NCI-H510A treated with DMSO at 0.1 percent for 48 hours (cell line): ENCODE measurements at places on chromosomes 3 and 15.

DNA sequence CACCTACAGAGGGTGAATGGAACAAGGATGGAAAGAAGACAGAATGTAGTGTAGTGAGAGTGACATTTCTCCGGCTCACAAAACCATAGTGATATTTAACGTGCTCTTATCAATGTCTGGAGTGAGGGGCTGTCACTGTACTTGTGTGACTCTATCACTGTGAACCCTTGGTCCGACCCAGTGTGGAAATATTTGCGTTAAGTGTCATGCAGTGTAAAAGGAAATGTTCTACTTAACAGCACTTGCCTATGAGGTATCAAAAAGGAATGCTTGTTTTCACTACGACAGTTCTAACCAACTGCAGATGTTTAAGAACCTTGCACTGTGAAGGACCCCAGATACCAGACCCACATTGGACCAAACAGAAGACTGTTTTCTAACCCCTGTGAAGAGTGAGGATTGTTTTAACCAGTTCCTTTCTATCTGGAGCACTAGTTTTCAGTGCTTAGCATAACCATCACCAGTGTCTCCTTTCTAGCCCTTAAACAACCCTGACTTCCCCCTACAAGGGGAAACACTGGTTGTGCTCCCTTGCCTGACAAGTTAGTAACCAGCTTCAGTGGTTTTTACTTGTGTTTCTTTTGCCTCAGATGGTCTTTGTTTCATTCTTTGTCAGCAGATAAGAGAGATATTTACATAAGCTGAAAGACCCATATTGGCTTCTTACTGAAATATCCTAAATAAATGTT is 144.7 kb upstream of the ABHD17C start:
- DNase-seq: no peak

GRCh38 chr15:82064824-82065223 is 19.0 kb upstream of the MEX3B start:
- DNase-seq: no peak

- no peak for DNase-seq
These were observed 91.2 kb downstream of the KCNAB1 start for GRCh38 chr3:156211583-156211982.

DNA sequence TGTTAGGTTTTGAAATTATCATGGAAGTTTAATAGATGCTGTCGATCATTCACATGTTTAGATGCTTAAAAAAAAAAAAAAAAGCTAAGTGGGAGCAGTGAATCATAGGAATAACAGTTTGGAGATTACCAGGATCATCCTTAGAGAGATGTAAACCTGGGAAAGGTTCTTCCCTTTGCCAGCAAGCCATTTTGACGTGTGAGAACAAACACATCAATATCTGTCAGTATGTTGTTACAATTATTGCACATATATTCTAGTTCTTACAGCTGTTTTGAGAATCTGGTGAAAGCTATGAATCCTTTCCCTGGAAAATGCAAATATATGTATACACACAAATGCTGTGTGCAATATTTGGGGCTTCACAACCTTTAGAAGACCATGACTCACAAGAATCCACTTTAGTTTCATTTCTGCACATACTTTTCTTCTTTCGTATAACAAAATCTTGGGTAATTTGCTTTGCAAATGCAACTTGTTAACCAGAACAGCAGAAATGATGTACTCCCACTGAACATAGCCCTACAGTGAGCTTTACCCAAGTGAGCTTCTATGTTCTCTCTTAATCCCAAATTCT is 12.0 kb downstream of the NFKBIZ start:
- no peak for DNase-seq

GRCh38 chr15:76829939-76830338 is 75.2 kb downstream of the SCAPER start:
- DNase-seq: no peak

DNA sequence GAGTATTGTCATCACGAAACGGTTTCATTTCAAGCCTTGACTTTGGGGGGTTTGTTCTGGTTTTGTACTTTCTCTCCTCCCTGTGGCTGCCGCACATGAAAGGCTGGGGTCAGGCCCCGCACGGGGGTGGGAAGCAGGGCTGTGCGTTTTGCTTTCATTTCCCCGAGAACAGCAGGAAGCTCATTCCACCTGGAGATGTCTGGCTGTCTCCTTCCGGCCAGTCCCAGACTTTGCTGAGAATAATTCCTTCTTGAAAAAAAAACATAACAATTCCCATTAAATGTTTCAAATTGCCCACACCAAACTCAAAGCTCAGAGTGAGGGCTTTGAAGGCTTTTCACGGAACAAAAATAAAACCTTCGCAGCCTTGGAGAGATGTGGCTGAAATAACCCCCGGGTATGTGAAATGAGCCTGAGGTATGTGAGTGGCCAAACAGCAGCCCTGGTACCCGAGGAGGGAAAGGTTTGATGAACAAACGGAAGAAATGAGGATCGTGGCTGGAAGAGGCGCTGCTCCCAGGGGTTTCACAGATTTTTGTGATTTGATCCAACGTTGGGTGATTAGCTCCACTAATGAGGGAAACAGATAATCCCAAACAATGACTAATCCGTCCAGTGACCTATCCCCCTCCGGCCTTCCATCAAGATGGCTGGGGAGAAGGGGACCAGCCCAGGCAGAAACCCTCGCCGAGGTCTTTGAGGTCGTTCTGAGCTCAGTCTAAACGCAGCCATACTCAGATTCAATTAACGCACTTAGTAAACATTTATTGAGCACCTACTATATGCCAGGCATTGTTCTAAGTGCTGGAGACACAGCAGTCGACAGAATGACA is 126.9 kb upstream of the MEF2A start:
- no peak for DNase-seq

GRCh38 chr3:103247459-103247858 is 812.6 kb downstream of the ZPLD1 start:
- DNase-seq: no peak

DNA sequence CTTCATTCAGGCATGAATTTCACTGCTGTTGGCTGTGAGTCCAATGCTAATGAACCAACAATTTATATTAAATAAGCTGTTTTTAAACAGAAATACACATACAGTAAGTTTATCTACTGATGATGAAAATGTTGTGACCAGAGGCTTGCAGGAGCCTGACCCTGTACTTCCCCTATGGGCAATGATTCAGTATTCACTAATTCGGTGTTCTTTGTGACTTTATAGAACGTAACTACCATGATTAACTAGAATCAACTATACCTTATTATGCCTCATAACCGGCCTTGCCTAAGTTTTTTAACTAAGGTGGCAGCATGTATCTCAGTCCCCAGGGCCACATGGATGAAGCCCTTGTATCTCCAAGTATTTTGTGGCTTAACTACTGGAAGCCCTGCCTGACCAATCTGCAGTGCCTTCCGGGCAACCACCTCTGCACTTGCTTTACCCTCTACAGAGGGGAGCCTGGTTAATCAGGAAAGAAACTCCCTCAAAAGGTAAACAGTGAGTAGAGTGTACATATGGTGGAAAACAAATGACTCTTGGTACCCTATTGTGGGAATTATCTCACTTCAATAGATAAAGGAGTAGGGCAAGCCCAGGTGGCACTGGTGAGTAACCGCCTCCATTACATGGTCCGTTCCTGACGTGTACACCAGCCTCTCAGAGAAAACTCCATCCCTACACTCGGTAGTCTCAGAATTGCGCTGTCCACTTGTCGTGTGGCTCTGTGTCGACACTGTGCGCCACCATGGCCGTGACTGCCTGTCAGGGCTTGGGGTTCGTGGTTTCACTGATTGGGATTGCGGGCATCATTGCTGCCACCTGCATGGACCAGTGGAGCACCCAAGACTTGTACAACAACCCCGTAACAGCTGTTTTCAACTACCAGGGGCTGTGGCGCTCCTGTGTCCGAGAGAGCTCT is 11.6 kb upstream of the CLDN18 start:
- no peak for DNase-seq

- DNase-seq: no peak
These were observed 132.3 kb downstream of the PGPEP1L start for GRCh38 chr15:98875309-98875708.

- DNase-seq: no peak
These were observed 36.2 kb downstream of the CHST2 start for GRCh38 chr3:143155756-143156155.

- DNase-seq: no peak
These were observed 48.0 kb upstream of the MEX3B start for GRCh38 chr15:82093774-82094211.

- no peak for DNase-seq
These were observed 35.6 kb downstream of the RTP4 start for GRCh38 chr3:187403768-187404288.

DNA sequence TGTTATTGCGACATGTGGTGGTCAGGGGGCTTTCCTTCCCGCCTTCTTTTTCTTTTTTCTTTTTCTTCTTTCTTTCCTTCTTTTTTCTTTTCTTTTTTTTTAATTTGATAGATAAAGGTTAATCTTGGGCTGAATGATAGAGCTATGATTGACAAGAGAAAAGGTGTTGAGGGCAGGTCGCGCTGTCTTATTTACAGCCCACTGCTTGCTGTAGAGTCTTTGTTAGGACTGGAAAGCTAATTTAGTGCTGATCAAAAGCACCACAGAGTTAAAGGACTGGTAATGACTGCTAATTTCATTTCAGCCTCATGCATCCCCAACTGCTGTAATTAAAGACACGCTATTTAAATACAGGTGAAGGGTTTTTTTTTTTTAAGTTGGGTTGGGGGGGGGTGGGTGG is 10.6 kb upstream of the SOX2 start:
- DNase-seq: no peak
